ENCODE measurements at places on chromosomes 13 and 19. TPM values are rescaled to one million over a fixed set of nuclear protein-coding genes. Genes with fewer than 3 reads are reported as not detected.

Gene F7
- not detected for total RNA-seq

Gene MCF2L
- 83.4 TPM for total RNA-seq

Gene INSR
- 101 TPM for total RNA-seq

Gene MTUS2
- 0.98 TPM for total RNA-seq

All from thyroid gland (tissue), 4 donors.